ENCODE measurements at places on chromosomes 5 and 9.
A peak's percentile ranks its signal among the peaks of the same experiment; 100 is the strongest.

DNA sequence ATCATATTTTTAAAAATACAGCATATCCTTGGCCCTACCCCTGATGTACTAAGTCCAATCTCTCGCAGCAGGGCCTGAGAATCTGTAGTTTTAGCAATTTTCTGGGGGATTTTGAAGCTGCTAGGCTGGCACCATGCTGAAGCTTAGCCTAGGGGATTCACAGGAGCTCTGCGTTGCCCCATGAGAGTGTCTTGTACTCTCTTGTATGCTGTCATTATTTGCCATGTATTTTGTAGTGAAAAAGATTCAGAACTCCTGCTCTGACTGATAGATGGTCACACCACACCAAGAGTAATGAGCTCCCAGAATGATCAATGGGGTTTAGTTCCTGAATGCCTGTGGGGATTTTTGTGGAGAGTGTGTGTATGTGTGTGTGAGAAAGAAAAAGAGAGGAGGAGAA, 20.7 kb upstream of the TRMT10B start:
- DNase-seq, result no peak

GRCh38 chr9:27421577-27421976, 102.5 kb upstream of the IFNK start:
- no peak for DNase-seq

- peak; percentile 29 for DNase-seq
Observed at GRCh38 chr5:159021901-159022556, 77.7 kb downstream of the EBF1 start.

DNA sequence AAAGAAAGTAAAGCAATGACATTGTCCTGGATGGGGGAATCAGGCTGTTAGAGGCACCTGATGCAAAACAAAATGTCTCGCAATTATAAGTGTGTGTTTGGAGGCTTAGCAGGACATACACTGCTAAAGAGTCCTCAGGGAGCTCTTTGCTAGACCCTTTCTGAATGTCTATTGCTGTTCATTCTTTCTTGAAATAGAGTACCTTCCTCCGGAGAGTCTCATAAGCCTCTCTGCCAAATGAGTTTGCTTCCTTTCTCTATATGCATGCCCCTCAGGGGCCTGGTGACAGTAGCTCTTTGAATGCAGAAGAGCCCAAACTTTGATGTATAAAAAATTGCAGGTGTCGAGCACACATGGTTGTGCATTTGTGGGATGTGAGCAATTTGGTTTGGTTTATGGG, 26.4 kb upstream of the ADAMTSL1 start:
- DNase-seq, result no peak

- no peak for DNase-seq
Observed at GRCh38 chr5:143635888-143636287, 176.1 kb upstream of the HMHB1 start.

DNA sequence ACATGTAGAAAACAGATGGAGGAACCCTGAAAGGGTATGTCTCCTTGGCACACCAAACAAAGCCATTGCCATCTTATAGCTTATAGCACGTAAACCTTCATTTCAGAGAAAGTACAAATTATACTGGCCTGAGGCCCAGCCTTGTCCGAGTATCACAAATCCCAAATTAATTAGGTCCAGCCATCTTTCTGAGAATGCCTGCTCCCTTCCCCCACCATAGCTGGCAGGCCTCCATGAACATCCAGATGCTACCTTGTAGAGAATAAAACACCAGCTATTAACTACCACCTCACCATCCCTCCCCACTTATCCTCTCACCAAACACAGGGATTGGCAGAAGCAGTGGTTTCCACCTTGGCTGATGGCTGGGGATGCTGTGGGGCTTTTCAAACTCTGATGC, 224.0 kb downstream of the SPOCK1 start:
- DNase-seq, result no peak

DNA sequence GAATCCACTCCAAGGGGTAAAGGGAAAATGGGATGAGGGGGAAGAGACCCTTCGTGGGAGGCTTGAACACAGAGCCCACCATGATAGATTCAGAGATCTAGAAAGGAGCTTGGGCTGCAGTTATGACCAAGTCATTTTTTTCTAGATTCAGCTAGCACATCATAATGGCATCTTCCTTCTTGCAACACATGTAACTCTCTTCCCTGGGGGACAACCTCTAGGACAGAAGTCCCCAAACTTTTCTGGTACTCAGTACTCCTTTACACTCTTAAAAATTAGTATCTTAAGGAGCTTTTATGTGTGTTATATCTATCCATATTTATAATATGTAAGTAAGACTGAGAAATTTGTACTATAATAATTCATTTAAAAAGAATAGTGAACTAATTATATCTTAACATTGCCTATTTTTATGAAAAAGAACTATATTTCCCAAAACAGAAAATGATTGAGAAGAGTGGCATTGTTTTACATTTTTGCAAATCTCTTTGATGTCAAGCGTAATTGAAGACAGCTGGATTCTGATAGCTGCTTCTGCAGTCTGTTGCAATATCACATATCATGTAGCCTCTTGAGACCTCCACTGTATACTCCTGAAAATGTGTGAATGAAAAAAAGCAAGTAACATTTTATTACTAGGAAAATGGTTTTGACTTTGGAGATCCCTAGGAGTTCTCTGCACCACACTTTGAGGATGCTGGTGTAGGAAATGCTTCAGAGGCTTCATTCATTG, 875 bp downstream of the ACO1 start:
- peak; percentile 47 for DNase-seq

DNA sequence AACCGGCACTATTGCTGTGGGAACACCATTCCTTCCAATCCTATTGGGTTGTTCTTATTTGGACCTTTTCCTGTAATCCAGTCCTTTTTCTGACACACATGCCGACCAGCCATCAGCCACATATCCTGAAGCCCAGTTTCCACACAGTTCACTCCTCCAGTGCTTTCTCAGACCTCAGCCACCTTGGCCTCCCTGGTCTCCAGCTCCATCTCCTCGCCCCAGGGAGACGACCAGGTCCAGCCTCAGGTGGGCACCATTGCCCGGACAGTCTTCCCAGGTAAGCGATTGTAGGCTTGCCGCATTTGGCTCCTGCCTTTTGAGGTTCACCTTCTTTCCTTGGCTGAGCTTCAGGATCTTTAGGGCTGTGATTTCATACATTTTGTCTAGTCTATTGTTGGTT, 15.2 kb upstream of the TERT start:
- no peak for DNase-seq

DNA sequence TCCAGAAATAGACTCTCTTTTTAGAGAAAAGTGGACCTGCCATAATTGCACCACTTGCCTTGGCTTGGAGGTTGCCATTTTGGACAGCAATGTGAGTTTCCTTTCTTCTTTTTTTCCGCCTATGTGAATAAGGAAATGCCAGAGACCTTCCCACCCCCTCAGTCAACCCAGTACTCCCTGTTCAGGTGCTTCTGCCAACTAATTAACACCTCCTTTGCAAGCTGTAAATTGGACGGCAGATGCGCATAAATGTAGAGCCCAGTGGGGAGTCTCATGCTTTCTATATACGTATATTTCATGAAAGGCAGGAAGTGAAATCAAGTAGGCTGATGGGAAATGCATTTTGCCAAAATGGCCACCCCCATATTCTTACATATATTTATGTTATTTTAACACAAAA, 269.8 kb upstream of the RFX3 start:
- no peak for DNase-seq

- no peak for DNase-seq
Observed at GRCh38 chr5:120539471-120539870, 75.4 kb downstream of the PRR16 start.

GRCh38 chr9:91060520-91061343, 259.1 kb downstream of the SYK start:
- peak; percentile 98 for DNase-seq

DNA sequence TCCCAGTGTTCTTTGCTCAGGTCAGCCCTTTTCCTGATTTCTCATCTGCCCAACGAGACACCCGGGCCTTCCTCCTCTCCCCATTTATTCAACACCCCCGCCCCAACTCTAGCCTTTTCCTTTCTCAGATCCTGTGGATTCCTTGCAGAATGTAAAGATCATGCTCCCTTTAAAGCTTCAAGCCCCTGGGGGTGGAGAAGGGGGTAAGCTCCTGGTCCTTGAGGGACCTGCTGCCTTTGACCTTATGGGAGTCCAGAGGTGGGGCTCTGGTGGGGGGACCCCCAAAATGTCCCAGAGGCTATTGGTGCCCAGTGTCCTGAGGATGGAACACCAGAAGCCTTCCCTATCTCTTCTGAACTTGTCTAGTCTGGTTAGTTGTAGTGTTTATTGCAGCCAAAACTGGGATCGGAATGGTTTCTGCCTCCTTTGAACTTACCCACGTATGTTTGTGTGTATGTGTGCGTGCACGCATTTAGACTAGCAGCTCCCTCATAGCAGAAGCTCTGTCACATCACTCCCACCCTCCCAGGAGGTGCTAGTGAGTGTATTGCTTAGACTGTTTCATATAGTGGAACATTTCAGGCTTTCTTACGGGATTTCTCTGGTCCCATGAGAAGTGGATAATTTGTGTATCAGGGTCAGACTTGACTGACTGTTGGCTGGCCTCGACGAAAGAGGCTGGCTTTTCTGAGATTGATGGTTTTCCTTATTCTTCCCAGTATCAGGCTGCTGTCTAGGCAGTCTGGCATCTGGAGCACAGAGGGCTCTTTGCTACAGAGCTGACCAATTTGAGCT, 1.1 kb downstream of the GALNT10 start:
- peak; percentile 48 for DNase-seq

- no peak for DNase-seq
Observed at GRCh38 chr5:6726006-6726405, 12.8 kb downstream of the TENT4A start.

DNA sequence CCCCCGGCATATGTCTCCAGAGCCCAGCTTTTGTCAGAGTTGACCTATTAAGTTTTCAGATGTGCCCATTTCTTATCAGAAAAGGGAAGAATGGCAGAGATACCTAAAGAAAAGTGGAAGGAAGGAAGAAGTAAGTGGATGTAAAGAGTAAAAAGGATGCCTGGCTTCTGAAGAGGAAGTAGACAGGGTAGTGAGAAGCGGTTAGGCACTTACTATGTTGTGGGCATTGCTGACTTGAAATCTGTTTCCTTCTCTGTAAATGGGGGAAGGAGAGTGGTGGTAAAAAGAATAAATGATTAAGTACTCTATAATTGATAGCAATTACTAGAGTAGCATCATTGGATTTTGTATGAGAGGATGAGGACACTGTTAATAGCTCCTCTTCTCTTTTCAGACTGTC, 9.9 kb downstream of the ANP32B start:
- no peak for DNase-seq

DNA sequence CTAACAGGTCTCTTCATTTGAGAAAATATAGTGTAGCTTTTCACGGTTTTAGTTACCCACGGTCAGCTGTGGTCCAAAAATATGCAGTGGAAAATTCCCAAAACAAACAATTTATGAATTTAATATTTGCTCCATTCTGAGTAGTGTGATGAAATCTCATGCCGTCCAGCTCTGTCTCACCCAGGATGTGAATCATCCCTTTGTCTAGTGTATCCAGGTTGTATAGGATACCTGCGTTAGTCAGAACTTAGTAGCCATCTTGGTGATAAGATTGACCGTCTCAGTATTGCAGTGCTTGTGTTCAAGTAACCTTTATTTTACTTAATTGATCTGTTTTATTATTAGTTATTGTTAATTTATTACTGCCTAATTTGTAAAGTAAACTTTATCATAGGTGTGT, 41.1 kb downstream of the NDUFS4 start:
- DNase-seq, result peak; percentile 87

GRCh38 chr9:129640086-129640870, 1.7 kb downstream of the ASB6 start:
- DNase-seq, result peak; percentile 70

DNA sequence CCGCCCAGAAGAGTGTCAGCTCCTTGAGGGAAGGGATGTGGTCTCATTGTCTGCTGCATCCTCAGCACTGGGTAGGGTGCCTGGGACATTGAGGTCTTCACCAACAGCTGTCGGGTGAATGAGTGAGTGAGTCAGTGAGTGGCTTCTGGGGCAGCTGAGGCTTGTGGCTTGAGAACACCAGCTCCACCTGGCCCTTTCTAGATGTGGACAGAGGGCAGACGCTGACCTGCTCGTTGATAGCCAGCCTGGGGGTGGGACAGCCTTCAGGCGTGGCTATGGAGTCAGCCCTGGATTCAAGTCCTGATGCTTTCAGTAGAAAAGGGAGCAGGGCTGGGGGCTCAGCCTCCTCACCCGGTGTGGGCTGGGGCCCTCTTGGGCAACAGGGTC, 215.1 kb downstream of the C9orf50 start:
- no peak for DNase-seq

- no peak for DNase-seq
Observed at GRCh38 chr5:178577376-178577839, 12.8 kb downstream of the COL23A1 start.

GRCh38 chr5:56815658-56816545, 553 bp downstream of the MAP3K1 start:
- peak; percentile 48 for DNase-seq

DNA sequence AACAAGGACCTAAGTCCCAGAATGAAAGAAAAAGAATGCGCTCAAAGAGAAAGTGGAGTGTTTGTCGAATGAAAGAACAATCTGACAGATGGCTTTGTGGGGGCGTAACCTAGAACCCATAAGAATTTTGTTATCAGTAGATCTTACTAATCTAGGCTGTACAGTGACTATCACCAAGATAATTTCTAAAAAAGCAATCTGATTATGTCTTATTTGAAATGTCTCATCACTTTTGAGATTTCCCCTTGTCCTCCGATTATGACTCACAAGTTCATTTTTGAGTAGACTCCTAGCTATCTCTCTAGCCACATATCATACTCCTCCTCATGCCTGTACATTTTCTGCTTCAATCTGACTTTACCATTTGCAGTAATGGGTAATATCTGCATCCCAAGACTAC, 135.6 kb upstream of the SMARCA2 start:
- no peak for DNase-seq

GRCh38 chr5:149283626-149284480, 12.2 kb downstream of the AFAP1L1 start:
- no peak for DNase-seq

DNA sequence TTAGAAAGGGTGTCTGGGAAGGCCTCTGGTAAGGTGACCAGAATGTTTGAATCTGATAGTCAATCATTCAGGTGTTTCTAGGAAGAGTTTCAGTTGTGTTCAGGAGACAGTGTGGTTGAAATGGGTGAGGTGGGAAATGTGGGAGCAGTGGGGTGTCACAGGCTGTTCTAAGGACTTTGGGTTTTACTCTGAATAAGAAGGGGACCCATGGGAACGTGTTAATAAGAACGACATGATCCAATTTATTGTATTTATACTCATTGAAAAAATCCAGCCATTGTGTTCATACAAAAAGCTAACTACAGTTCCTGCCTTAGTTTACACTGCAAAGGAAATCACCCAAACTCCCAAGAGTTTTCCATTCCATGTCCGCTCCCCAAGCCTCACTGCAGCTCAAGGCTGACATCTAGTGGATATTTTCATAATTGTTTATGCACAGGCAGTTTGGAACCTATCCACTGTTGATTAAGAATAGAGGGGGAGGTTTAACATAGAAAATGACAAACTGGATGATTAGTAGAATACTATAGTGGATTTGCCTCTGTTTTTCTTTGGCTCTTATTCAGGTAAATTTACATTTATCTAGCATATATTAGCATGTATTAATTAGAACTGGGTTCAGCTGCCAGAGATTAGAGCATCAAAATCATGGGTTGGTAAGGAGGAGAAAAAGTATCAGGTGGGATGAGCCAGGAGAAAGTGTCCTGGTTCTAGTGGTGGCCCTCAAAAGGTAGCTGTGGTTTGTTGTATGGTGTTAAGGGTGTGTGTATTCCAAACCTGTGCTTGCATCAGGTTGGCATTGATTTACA, 17.7 kb downstream of the CAVIN4 start:
- DNase-seq, result peak; percentile 57

- peak; percentile 99 for DNase-seq
Observed at GRCh38 chr5:181223058-181223728, at the start of gene TRIM41. Gene TRIM41, plus strand, starts transcription at chr5:181223281. Its CDS starts 719 bp downstream, at chr5:181224000.
